Common myeloid progenitor, CD34-positive (primary cell): ENCODE measurements at places on chromosomes 4 and X.

DNA sequence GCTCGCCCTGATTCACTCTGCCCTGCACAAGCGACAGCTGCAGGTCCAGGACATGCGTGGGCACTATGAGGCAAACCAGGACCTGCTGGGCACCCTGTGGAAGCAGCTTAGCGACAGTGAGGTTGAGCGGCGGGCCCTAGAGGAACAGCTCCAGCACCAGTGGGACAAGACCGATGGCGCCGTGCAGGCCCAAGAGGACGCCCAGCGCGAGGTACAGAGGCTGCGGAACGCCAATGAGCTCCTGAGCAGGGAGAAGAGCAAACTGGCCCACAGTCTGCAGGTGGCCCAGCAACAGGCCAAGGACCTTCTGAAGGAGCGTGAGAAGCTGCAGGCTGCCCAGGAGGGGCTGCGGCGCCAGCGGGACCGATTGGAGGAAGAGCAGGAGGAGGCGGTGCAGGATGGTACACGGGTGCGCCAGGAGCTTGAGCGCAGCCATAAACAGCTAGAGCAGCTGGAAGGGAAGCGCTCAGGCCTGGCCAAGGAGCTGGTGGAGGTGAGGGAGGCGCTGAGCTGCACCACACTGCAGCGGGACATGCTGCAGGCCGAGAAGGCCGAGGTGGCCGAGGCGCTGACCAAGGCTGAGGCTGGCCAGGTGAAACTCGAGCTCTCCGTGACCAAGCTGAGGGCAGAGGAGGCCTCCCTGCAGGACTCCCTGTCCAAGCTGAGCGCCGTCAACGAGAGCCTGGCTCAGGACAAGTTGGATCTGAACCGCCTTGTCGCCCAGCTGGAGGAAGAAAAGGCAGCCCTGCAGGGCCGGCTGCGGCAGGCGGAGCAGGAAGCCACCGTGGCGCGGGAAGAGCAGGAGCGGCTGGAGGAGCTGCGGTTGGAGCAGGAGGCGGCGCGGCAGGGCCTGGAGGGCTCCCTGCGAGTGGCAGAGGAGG is 12.8 kb downstream of the SMIM10L2A start:
- no peak for DNase-seq

GRCh38 chrX:149979126-149979644 is 40.9 kb upstream of the EOLA2 start:
- no peak for DNase-seq

- peak; percentile 26 for DNase-seq
These were observed 10.4 kb downstream of the RAB9A start for GRCh38 chrX:13699183-13699826.

DNA sequence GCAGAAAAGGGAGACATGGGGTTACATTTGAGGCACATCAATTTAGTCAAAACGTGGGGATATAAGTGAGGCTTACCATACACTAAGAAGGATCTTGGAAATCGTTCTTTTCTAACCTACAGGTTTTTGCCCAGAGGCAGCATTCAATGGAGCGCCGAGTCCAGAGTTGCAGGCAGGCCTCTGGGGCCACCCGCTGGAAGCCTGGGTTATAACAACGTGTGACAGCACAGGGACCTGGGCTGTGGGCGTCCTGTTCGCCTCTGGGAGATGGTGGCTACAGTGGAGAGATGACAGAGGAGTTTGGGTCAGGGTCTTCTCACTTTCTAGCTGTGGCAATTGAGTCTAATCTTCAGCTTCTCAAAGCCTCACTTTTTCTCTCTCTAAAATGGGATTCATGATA is 53.9 kb downstream of the ENPP6 start:
- peak; percentile 66 for DNase-seq

DNA sequence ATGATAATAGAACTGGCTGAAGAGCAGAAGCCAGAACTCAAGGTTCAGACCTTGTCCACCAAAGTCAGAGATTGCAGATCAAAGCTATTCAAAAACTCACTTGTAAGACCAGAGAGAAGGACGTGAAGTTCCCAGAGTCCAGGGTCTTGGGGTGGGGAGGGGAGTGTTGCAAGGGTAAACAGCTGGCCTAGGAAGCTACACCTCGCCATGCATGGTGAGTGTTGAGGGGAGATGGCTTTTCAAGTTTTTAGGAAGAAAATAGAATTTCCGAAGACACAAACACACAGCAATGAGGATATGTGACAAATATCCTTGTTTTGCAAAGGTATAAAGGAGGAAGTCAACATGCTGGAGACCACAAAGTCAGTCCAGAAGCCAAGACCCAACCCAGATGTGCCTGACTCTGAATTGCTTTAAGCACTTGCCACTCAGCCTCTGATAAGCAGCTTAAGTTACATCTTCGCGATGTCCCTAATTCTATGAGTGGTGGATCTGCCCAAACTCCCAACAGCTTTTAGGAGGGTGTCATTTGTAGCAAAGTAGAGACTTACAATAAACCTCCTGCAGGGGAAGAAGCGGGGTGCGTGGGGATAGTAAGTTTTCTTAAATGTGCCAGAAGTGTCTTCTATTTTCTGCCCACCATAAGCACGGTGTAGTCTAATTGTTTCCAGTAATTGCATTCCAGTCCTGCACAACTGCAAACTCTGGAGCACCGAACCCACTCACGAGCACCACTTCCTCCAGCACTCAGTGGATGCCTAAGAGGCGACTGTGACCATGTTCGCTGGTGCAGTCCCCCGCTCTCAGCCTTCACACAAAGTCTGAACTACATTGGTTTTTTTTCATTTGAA is 26.5 kb downstream of the HAND2 start:
- no peak for DNase-seq

DNA sequence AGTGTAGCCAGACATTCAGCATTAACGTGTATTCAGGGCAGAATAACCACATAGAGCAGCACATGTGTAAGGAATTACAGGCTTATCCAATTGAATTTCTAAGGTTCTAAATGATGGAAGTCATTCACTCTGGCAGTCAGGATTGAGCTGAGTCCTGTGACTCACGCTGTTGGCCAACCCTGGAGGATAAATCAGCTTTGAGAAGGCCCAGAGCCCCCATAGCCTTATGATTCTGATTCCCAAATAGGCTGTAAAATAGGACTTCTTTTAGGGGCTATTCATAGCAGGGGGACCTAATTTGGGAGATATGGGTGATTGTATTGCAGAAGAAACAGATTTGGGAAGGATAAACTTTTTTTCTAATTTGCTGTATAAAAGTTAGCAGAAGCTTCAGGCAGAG is 8.1 kb upstream of the HPF1 start:
- no peak for DNase-seq

GRCh38 chr4:180330521-180330920 is 1912.7 kb upstream of the TENM3 start:
- no peak for DNase-seq
